ENCODE measurements at places on chromosomes 2 and 18.

DNA sequence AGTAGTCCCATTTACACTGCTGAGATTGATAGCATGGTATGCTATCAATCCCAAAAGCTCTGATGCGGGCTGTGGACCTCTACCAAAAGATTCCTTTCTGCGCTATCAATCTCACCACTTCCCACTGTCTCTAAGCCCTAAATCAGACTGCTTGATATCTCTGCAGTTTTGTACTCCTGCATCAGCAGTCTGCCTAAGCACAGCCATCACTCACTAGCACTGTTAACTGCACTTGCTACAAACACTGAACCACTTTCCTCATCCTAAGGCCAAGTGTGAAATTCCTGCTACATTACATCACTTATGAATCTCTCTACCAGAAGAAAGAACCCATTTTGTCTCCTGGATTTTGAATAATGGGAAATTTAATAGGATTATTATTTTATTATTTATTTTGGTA lies 237.0 kb downstream of the HNMT start:
- no peak for DNase-seq
- H3K27ac ChIP-seq, result no peak overlapping the region
- H3K27me3 ChIP-seq, result no peaks in the 10 kb centered on the region

GRCh38 chr2:74921236-74921736 lies 37.2 kb upstream of the POLE4 start:
- no peak for DNase-seq
- H3K36me3 ChIP-seq, result no peaks in the 10 kb centered on the region
- no peaks in the 10 kb centered on the region for H3K27me3 ChIP-seq

- no peaks in the 10 kb centered on the region for H3K27me3 ChIP-seq
- peak overlapping the region; percentile 34 for H3K4me3 ChIP-seq
- no peak overlapping the region for H3K27ac ChIP-seq
- no peaks in the 10 kb centered on the region for H3K36me3 ChIP-seq
- DNase-seq, result no peak
- peaks cover 10% of the 10 kb centered on the region for H3K4me1 ChIP-seq
Measured at GRCh38 chr2:102103992-102104871, 38.3 kb upstream of the IL1R1 start.

- DNase-seq, result peak; percentile 34
- no peaks in the 10 kb centered on the region for H3K36me3 ChIP-seq
- H3K27me3 ChIP-seq, result peaks cover 18% of the 10 kb centered on the region
- H3K4me1 ChIP-seq, result peaks cover 12% of the 10 kb centered on the region
Measured at GRCh38 chr18:11688972-11689668, at the start of gene GNAL. TSS of gene GNAL (plus strand) at chr18:11689264. CDS start at chr18:11689564, 300 bp downstream.

- H3K27ac ChIP-seq, result no peak overlapping the region
- no peak overlapping the region for H3K4me3 ChIP-seq
- H3K36me3 ChIP-seq, result no peaks in the 10 kb centered on the region
Measured at GRCh38 chr2:138726681-138727080, 53.5 kb downstream of the NXPH2 start.

DNA sequence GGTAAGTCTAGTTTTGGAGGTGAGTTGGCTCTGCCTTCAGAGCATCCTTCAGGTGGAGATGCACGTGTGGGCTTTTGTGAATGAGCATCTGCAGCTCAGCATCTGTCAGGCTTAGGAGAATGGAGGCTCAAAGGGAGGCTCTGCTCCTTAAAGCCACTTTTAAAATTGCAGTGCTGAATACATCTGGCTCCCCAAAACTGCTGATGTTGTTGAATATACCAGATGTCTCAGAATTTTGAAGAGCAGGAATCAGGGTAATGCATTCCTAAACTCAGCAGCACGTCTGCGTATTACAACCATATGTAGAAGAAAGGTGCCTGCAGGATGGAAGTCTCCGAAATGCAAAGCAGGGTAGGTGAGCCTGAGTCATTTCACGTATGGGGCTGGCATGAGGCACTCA lies 106.5 kb upstream of the EFEMP1 start:
- H3K27me3 ChIP-seq, result no peaks in the 10 kb centered on the region
- H3K4me1 ChIP-seq, result no peaks in the 10 kb centered on the region
- no peak for DNase-seq
- no peak overlapping the region for H3K27ac ChIP-seq
- no peak overlapping the region for H3K4me3 ChIP-seq

GRCh38 chr18:62730941-62731340 lies 15.6 kb downstream of the PHLPP1 start:
- no peaks in the 10 kb centered on the region for H3K4me1 ChIP-seq
- H3K27me3 ChIP-seq, result no peaks in the 10 kb centered on the region
- no peak overlapping the region for H3K4me3 ChIP-seq
- no peak for DNase-seq

- H3K27me3 ChIP-seq, result no peaks in the 10 kb centered on the region
- no peaks in the 10 kb centered on the region for H3K4me1 ChIP-seq
- no peaks in the 10 kb centered on the region for H3K36me3 ChIP-seq
- no peak overlapping the region for H3K27ac ChIP-seq
- no peak for DNase-seq
- no peak overlapping the region for H3K4me3 ChIP-seq
Measured at GRCh38 chr18:57771193-57771592, 31.9 kb downstream of the ATP8B1 start.

- no peak overlapping the region for H3K27ac ChIP-seq
- no peak overlapping the region for H3K4me3 ChIP-seq
- no peaks in the 10 kb centered on the region for H3K27me3 ChIP-seq
Measured at GRCh38 chr2:119736021-119736420, 23.7 kb upstream of the PTPN4 start.

GRCh38 chr18:36200354-36200771 lies 13.1 kb downstream of the MOCOS start:
- H3K36me3 ChIP-seq, result no peaks in the 10 kb centered on the region
- no peak overlapping the region for H3K4me3 ChIP-seq
- no peaks in the 10 kb centered on the region for H3K4me1 ChIP-seq
- no peak overlapping the region for H3K27ac ChIP-seq

- H3K36me3 ChIP-seq, result no peaks in the 10 kb centered on the region
- H3K4me1 ChIP-seq, result no peaks in the 10 kb centered on the region
- H3K4me3 ChIP-seq, result no peak overlapping the region
- DNase-seq, result no peak
- no peak overlapping the region for H3K27ac ChIP-seq
Measured at GRCh38 chr2:18724371-18725145, 135.2 kb upstream of the NT5C1B start.

GRCh38 chr2:229713371-229714079 lies 830 bp downstream of the DNER start:
- H3K36me3 ChIP-seq, result no peaks in the 10 kb centered on the region
- H3K4me3 ChIP-seq, result no peak overlapping the region
- no peak overlapping the region for H3K27ac ChIP-seq
- peaks cover 19% of the 10 kb centered on the region for H3K4me1 ChIP-seq
- no peak for DNase-seq

GRCh38 chr2:16943279-16943958 lies 277.8 kb upstream of the CYRIA start:
- H3K4me1 ChIP-seq, result no peaks in the 10 kb centered on the region
- H3K4me3 ChIP-seq, result no peak overlapping the region
- H3K27me3 ChIP-seq, result no peaks in the 10 kb centered on the region
- no peaks in the 10 kb centered on the region for H3K36me3 ChIP-seq

DNA sequence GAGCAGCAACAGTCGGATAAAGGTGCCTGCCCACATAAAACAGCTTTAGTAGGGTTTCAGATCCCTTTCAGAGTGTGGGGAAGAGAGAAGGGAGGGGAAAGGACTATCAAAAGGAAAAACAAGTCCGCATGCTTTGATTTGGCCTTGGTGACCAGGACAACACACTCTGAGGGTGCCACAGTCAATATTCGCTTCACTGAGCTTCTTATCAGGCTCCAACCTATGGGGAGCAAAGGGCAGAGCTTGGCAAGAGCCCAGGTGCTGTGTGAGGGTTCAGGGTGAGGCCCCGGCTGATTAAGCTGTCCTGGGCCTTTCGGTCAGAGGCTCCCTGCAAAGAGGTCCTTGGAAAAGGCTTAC lies 237.4 kb upstream of the SMAD2 start:
- H3K27me3 ChIP-seq, result no peaks in the 10 kb centered on the region
- H3K4me1 ChIP-seq, result peaks cover 5% of the 10 kb centered on the region
- H3K36me3 ChIP-seq, result no peaks in the 10 kb centered on the region

DNA sequence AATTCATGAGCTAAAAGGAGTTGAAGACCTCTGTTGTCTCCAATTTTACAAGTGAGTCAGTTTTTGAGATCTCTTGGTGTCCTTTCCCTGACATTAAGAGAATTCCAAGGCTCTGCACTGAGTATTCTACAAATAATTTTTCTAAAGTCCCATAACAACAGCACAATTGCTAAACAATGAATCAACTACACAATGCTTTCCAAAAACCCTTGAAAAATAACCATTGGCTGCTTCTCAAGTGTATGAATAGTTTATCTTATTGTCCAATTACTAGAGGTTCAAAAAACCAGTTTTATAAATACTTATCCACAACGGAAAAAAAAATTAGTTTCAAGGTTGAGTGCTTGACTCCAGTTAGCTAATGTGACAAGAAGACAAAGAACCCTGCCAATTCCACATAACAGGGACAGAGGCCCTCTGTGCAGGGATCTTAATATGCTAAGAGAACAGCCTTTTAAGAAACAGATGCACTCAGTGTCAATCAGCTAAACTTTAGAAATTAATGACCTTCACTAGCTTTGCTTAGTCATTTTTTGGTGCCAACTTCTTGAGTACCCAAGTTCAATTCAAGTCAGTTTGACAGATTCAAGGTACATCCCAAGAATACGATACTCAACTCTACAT lies 266.6 kb upstream of the CYP26B1 start:
- DNase-seq, result no peak
- H3K4me1 ChIP-seq, result no peaks in the 10 kb centered on the region
- no peaks in the 10 kb centered on the region for H3K27me3 ChIP-seq
- no peak overlapping the region for H3K27ac ChIP-seq
- H3K36me3 ChIP-seq, result no peaks in the 10 kb centered on the region

- H3K27me3 ChIP-seq, result peaks cover 3% of the 10 kb centered on the region
- H3K36me3 ChIP-seq, result no peaks in the 10 kb centered on the region
- DNase-seq, result no peak
- no peaks in the 10 kb centered on the region for H3K4me1 ChIP-seq
Measured at GRCh38 chr18:48387300-48387699, 21.9 kb downstream of the ZBTB7C start.
